ENCODE measurements at places on chromosomes 6 and 20.

DNA sequence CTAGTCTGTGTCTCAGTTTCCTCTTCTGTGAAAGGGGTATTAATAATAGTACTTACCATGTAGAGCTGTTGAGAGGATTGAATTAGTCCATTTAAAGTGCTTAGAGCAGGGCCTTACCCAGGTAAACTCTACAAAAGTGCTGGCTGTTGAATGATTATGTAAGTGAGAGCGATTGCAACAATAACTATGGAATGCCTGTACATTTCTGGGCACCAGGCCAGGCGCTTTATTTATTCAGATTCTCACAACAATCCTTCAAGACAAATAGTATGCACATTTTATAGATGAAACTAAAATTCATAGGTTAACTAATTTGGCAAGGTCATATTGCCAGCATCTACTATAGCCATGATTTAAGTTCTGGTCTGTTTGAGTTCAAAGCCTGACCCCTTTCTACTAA is 78.3 kb upstream of the MMS22L start:
- no peak for DNase-seq

DNA sequence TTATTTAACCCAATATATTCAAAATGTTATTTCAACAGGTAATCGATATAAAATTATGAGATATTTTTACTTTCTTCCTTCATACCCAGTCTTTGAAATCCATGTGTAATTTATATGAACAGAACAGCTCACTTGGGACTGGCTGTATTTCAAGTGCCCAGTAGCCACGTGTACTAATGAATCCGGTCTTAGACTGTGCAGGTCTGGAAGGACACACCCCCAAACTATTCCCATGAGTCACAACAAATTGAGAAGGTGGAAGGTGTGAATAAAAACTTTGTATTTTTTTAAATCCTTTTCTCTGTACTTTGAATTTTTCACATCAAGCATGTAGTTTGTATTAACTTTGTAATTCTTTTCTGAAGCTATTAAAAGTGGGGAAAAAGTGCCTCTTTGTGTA is 2.8 kb downstream of the UNC5CL start:
- DNase-seq: no peak

- DNase-seq: no peak
Measured at GRCh38 chr6:118886641-118887040, 7.3 kb upstream of the ASF1A start.

DNA sequence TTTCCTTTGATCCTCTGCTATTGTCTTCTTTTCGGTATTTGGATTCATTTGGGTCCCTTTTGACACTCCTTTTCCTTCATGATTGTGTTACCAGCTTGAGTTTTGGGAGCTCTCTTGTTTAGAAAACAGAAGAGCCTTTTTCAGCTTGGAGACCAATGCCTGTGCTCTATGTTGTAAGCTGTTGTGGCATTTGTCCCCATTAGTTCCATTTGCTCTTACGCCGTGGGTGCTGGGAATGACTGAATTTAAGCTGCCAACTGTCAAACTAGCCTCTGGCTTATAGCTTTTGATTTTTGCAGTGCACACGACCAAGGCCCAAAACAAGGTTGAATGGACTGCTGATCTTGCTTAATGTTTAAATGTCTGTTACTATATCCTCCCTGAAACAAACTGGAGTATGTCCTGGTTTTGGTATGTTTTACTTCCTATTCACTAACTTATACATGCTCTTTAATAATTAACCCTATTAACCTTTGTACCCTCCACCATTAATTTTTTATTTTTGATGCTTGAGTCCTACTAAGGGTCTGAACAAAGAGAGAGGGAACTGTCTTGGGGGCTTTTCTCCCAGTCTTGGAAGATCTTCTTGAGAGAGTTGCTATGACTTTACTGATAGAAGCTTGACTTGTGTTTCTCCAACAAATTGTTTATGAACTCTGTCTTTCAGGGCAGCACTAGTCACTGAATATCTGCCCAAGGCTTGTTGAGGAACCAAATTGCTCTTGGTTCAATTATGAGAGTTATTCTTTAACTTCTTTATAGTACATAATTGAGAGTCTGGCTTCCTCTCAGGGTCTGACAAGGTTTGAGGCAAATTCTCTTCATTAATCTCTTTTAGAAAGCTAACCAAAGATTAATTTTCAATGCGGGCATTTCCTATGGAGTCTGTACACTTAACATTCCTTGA is 100.3 kb upstream of the SIRPG start:
- DNase-seq: no peak

DNA sequence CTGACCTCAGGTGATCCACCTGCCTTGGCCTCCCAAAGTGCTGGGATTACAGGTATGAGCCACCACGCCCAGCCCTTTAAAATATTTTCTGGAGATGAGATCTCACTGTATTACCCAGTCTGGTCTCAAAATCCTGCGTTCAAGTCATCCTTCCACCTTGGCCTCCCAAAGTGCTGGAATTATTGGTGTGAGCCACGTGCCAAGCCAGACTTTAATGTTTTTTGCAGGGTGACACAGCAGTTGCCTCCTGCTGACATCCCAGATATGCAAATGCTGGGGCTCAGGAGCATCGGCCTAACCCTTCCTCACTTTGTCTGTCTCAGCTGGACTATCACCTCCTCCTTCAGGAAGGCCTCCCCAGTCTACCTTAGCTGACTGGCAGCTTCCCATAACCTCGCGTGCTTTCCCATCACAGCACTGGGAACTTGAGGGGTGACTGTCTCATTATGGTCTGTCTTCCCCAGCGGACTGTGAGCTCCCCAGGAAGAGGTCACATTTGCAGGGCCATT is 14.3 kb upstream of the ID1 start:
- DNase-seq: no peak

DNA sequence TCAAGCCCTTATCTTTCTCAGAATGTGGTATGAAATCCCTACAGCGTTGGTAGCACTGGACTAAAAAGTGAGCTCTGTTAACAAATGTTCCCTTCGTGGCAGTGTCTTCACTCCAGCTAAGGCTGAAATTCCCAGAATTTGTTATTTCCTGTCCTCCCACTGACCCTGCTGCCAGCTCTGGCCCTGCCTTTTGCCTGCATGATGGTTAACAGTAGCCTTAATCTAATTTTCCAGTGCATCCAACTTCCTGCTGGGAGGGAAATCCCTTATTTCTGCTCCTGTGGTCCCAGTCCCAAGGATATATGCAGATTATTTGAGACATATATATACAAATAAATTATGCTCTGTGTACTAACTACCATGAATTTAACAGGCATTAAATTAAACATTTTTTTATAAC is 157.2 kb upstream of the CARMIL1 start:
- no peak for DNase-seq

- no peak for DNase-seq
Measured at GRCh38 chr6:12479881-12480280, 189.7 kb downstream of the EDN1 start.

GRCh38 chr6:161503570-161503969 is 229.7 kb upstream of the AGPAT4 start:
- DNase-seq: no peak

DNA sequence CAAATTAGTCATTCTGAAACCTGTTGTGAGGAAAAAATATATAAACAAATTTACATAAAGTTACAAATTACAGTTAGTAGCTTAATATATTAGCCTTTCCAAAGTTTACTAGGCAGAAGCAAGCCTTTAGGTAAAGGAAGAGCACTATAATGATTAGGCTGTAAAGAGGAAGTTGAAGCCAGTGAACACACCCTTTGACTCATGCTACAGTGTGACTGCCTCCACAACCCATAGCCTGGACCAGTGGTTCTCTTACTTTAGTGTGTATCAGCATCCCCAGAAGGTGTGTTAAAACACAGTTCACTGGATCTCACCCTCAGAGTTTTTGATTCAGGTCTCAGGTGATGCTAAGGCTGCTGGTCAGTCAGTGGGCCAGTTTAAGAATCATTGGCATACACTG is 91.4 kb upstream of the DEFB112 start:
- DNase-seq: no peak

GRCh38 chr6:75230484-75231325 is 12.9 kb downstream of the COX7A2 start:
- no peak for DNase-seq

DNA sequence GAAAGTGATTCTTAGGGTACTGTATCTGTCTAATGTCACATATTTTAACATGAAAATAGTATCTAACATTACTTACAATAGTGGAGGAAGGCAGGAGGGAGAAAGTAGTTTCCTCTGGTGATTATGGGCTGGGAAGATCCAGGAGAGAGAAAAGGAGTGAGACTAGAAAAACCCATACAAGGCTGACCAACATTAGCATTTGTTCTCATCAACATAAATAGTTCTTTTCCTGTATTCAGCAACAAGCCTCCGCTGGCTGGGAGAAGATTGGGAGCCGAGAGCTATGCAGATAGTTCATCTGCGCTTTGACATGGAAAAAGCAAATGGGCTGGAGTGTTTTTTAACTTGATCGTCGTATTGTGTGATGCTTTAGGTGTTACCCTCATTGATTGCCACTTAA is 239.4 kb downstream of the PHACTR1 start:
- DNase-seq: no peak

DNA sequence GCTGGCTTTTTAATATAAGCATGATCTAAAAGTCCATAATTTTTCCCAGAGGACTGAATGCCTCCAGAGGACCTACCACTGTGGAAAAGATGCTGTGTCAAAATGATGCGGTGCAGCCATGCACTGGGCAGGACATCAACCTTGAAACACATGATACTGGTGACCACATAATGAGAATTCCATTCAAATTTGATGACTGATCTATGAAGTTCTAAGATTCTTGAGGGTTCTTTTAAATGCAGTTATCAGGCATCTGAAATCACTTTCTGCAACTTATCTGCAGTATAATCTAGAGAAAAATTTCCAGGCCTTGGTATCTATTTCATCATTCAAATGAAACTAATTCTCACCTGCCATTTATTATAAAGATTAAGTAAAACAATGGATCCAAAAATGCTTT is 15.0 kb upstream of the MARCKS start:
- no peak for DNase-seq

- DNase-seq: no peak
Measured at GRCh38 chr6:157813191-157813590, 9.9 kb upstream of the SNX9 start.

- no peak for DNase-seq
Measured at GRCh38 chr20:5827098-5827853, 77.1 kb downstream of the SHLD1 start.

- peak; percentile 1 for DNase-seq
Measured at GRCh38 chr6:25280344-25281074, 1.3 kb downstream of the CARMIL1 start.

DNA sequence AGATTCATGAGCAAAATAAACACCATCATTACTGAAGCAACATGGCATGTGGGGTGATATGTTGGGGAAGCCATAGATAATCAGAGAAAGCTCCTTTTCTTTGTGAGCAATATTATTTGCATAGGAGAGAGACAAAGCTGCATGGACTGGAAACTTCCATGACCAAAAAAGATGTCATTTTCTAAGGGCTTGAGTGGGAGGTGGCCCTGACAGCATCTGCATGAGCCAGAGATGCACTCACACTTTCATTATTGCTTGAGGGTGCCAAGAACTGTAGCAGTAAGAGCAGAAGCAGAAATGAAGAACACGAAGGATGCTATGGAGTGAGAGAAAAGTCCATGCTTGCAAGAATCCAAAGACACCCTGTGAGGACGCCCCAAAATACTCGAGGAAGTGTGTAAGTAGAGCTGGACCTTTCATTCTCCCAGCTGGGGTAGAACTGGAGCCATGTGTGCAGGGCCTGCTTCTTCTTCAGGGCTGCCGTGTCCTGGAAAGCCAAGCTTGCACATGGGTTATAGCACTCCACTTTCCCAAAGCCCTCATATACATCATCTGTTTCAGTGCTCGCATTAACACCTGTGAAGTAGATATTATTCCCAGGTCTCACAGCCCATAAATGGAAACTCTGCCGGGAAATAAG is 851.2 kb downstream of the DHX35 start:
- no peak for DNase-seq

DNA sequence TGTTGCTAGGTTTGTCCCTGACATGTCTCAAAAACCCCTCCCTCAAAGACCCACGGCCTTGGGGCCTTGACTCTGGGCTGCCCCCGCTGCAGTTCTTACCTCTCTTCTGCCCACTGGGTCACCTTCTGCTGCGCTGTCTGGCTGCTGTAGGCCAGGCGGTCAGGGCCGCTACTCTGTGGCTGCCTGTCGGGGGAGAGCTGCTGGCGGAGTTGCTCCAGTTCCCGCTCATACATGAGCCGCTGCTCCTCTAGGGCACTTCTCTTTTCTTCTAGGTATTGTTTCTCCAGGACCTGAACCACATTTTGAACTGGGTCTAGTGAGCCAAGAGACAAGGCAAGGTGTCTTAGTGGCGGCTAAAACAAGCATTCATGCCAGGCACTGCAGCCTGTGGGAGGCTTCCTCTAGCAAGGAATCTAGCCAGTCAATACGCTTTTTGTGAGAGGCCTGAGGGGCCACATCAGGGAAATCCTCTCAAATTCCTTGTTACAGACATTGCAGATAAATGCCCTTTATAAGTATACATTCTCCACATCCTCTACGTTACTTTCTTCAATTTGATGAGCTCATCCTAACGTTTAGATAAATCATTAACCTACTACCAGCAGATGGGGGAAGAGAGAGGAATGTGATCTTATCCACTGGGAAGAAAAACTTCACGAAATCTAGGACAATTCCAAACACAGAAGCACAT is 110.3 kb upstream of the NUP153 start:
- no peak for DNase-seq

- no peak for DNase-seq
Measured at GRCh38 chr6:44925100-44925739, 402.9 kb upstream of the RUNX2 start.

DNA sequence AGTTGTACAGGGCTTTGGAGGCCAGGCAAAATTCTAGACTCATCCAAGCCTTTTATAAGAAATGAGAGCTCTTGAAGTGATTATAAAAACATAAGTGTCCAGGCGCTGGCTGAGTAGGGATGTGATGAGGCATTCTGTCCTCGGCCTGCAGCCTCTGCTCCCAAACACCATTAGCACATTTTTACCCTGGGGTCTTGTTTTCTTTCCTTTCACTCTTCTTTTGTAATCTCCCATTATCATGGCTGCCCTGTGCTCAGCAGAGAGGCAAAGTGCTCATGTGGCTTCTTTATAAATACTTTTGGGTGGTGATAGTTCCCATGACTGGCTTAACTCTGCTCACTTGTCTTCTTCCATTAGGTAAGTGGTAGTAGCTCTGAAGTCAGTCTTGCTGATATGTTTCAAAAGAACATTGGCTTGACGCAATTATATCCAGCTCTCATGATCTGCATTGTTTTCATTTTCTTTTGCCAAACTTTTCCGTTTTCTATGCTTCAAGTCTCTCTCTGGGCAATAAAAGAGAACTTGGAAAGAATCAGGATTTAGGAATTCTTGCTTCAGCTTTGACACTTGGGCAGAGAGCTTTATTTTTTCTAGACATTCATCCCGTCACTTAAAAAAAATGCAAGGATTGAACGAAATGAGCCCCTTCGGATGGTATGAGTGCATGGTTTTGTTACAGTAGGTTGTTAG is 61.1 kb downstream of the CAP2 start:
- DNase-seq: no peak

DNA sequence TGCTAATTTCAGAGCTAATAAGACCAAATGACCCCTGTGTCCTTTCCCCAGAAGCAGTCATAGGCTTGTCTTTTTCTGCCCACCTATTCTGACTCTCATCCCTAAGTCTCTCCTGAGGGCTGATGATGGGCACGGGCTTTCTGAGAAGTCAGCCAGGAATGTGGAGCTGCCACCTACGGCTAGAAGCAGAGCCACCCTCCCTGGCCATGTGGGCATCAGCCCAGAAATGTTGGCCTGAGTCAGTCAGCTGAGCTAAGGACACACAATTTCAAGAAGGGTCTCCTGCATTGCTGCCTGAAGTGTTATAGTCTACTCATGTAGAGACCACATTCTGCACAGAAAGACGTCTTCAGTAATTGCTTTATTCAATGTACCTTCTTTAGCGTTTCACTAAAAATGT is 17.1 kb downstream of the MYLIP start:
- DNase-seq: no peak

GRCh38 chr6:14193524-14193923 is 76.0 kb downstream of the CD83 start:
- DNase-seq: no peak
